LHCN-M2 (cell line): ENCODE measurements at places on chromosomes 5 and 9. TPM values are rescaled to one million over a fixed set of nuclear protein-coding genes. Genes with fewer than 3 reads are reported as not detected.

The HSPB3 gene
- 13.3 and 30.5 TPM in 2 replicates for total RNA-seq

DNA sequence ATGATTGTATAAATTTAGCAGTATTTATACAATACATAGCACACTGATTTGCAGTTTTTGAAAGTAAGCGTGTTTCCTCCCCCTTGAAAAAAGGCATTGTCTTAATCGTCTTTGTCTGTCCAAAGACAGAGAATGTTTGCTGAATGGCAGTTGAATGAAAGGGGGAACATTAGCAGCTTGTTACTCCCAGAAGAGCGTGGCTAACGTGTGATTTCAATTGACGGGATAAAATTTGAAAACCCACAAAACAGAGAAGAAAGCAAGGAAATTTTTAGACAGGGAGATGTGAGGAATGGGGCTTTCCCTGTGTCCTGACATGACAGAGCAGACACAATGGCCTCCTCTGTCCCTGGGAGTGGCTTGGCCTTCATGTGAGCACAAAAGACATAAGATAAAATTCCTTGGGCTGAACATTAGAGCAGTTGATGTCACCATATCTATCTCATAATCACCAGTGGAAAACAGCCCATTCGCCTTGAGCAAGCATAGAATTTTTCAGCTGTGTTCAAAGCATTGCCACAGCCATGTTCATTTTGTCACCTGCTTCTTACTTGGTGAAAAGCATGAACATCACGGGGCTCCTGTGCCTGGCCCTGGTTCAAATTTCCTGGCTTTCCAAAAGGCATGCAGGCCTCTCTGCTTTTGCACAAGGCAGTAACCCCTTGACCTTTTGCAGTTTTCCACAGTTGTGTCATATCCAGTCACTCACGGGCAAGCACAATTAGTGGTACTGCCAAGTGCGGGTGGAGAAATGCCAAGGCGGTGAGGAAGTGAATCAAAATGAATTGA lies 126.9 kb downstream of the TLE1 start:
- peak; percentile 91 for DNase-seq

GRCh38 chr5:112974901-112975300 lies 1.7 kb upstream of the DCP2 start:
- no peak for DNase-seq

GRCh38 chr5:144566747-144567420 lies 396.2 kb downstream of the KCTD16 start:
- peak; percentile 82 for DNase-seq

DNA sequence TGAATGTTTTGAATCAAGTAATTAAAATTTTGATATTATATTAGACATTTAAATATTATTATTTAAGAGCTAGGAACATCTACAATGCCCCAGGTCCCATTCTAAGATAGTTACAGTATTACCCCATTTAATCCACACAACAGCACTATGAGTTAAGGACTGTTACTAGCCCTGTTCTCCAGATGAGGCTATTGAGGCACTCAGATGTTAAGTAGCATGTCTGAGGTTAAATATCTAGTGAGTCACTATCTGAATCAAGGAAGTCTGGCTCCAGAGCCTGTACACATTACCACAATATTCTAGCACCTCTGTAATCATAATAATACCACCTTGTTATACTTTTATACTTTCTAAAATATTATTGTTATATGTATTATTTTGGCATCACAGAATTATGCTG lies 304.6 kb downstream of the PDE4D start:
- peak; percentile 75 for DNase-seq

DNA sequence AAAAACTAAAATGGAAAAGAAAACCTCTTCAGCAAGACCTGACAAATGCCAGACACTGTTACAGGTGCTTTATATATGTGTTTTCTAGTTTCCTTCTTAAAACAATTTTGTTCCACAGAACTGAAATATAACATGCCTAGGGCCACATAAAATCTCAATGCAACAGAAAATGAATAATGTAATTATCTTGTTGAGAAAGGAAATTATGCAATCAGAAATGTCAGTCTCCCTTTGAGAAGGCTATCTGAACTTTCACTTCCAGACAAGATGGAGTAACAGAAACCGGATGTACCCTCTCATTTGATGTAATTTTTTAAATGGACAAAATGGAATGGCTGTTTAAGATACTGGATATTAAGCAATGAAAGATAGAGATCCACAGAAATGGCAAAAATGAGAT lies 79.2 kb downstream of the AGTPBP1 start:
- DNase-seq: no peak

The COL23A1 gene
- not detected in 2 replicates for total RNA-seq

DNA sequence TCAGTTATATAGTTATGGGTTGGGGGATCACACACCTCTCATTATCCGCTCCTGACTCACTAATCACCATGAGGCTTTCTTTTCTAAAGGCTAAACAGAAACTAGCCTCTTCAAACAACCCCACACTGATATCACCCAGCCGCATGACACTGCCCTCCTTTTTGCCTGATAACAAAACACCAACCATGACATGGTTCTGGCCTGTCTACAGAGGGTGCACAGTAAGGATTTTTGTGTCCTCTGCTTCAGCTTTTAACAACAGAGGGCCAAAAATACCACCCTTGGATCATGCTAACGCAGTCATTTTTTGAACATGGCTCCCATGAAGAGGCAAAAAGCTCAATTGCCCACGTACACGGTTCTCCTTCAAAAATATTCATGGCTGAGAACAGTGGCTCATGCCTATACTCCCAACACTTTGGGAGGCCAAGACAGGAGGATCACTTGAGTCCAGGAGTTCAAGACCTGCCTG lies 4.0 kb downstream of the CMBL start:
- DNase-seq: no peak

DNA sequence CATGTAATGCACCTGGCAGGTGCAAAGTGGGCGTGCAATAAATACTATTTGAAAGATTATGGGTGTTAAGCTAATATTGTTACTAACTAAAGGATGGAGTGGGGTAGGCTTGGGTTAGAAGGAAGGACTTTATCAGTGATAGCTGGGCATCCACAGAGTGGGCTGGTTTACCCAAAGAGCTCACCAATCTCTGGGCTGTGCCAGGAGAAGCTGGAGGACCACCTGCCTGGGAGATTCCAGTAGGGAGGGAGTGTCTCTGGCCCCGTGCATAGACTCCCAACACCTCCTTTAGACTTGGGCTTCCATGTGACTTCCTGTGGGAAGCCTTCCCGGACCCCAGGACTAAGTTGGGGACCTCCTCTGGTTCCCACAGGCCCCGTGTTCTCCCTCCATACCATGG lies 5.6 kb upstream of the URM1 start:
- no peak for DNase-seq

- DNase-seq: no peak
Measured at GRCh38 chr5:29054282-29054681, 2015.9 kb upstream of the CDH9 start.
